Central memory CD4-positive, alpha-beta T cell (primary cell): ENCODE measurements at places on chromosomes 12 and 14.

DNA sequence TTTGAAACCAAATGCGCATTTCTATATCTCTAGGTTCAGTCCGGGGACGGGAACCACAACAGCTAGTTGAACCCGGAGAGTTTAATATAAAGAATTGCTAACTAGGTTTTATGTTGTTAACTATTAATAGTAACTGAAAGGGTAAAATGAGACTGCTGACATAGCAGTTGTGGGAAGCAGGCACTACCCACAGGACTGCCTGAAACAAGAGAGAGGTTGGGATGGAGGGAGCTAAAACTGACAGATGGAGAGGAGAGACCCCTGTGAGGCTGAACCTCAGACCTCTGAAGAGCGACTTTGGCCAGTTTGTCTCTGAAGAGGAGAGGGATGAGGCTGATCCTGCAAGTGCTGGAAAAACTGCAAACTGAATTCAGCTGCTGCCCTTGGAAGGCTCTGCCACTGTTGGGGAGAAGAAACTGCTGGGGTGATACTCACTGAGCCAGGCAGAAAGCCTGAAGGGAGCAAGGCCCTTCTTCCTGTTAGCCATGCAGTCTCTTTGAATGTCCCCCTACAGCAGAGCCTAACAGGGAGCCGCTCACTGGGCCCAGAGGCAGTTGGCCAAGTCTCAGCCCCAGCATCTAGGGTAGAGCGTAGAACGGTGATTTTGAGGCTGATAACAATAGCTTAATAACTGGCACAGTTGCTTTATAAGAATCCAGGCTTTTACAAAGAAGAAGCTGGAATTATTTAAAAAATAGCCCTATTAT is 172.2 kb downstream of the NPAS3 start:
- no peak for DNase-seq

DNA sequence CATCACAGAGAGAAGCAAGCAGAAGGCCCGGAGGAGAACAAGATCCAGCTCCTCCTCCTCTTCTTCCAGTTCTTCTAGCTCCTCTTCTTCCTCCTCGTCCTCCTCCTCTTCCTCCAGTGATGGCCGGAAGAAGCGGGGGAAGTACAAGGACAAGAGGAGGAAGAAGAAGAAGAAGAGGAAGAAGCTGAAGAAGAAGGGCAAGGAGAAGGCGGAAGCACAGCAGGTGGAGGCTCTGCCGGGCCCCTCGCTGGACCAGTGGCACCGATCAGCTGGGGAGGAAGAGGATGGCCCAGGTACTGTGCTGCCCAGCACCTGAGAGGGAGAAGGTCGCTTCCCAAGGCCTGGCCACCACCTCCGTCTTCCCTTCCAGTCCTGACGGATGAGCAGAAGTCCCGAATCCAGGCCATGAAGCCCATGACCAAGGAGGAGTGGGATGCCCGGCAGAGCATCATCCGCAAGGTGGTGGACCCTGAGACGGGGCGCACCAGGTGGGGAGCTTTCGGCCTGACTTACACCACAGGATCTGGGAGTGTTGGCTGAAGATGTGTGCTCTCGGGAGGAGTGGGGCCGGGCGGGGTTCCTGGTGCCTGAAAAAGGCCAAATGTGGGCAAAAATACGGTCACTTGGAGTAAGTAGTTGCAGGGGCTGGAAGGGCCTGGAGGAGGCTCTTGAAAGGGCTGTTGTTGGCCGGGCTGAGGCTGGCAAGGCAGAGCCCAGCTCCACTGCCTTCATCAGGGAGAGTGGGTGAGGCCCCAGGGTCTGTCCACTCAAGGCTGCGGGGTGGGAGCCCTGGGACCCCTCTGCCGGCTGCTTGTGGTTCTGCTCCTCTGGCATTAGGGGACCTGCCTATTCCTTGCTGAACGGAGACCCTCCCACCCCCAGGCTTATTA is 1.4 kb downstream of the ARL6IP4 start:
- DNase-seq = no peak

DNA sequence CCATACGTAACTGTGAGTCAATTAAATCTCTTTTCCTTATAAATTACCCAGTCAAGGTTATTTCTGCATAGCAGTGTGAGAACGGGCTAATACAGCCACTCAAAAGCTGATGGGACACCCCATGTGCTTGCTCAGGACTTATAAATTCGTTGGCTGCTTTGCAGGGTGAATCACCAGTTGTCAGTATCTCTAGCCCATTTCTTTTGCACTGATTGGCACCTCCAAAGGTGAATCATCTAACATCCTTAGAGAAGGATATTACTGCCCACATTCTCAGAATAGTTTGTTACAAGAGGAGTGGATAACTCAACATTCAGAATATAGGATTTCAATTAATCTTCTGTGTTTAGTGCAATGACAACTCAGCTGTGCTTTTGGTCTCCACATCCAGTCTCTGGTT is 601.5 kb downstream of the KCNH5 start:
- DNase-seq = no peak

DNA sequence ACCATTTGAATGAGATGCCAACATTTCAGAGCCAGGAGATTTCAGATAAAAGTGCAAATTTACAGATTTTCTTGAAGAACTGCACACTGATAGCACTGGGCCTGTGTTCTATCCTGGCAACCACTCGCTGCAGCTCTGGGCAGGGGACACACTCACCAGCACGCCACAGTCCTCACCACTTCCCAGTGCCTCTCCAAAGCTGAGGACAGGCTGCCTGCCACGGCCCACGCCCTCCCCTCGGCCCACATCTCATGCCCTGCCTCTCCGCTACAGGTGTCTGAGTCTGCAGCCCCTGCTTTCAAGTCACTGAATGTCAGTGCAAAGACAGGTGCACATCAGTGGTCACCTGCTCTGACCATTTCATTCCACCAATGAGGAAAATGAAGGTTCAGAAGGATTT is 12.7 kb downstream of the CAMKK2 start:
- no peak for DNase-seq

DNA sequence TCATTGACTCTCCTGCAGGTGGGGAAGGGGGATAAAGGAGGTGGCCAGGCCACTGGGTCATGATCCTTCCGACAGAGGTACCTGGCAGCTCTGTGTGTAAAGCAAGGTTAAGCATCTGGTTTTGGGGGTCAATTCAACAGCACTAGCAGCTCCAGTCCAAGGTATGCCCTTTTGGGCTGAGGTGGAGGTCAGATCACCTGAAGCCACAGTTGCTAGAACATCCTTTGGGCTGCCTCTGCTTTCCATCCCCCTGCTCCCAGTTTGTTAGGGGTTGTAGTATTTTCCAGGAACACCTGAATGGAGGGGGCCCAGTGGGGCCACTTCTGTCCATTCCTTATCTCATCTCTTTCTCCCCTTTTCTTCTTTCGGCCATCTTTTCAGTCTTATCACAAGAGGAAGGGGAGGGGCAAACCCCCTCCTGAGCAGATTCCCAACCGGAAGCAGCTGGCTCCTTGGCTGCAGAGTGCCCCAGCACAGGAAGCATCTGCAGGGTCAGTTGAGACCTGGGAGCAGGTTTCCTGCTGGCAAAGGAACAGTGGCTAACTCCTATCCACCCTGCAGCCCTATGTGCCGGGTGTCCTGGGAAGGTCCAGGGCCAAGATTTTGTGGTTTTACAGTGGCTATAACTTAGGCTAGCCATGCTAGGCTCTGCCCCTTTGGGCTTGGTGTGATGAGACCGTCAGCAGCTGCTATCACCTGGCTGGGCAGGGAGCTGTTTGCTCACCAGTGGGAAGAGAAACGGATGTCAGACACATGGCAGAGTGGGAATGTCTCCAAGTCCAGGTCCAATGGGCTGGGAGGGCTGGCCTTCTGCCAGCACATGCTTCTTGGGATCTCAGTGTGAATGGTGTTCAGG is 40.2 kb downstream of the SH2B3 start:
- no peak for DNase-seq
